ENCODE measurements at places on chromosomes 2 and 18.

GRCh38 chr18:11293794-11294193 lies 144.4 kb upstream of the PIEZO2 start:
- no peak for DNase-seq

GRCh38 chr2:219127037-219127635 lies 33.5 kb downstream of the NHEJ1 start:
- DNase-seq = no peak

- no peak for DNase-seq
Measured at GRCh38 chr2:7052404-7052803, 135.2 kb downstream of the RNF144A start.

DNA sequence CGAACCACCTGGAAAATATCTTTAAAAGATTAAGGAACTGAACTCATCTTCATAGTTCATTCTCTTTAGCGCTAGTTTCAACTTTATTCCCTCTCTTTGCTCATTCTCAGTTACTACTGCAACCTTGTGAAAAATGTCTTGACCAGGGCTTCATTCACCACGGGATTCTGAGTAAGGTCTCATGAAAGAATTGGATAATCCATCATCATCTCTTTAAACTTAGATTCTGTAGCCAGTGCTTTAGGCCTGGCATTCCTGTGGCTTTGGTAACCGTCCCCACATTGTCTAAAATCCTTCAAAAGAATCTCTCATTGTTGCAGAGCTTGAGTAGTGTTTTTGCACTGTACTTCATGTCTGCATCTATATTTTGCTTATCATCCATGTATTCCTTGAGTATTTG lies 229.5 kb downstream of the ETAA1 start:
- DNase-seq = no peak

DNA sequence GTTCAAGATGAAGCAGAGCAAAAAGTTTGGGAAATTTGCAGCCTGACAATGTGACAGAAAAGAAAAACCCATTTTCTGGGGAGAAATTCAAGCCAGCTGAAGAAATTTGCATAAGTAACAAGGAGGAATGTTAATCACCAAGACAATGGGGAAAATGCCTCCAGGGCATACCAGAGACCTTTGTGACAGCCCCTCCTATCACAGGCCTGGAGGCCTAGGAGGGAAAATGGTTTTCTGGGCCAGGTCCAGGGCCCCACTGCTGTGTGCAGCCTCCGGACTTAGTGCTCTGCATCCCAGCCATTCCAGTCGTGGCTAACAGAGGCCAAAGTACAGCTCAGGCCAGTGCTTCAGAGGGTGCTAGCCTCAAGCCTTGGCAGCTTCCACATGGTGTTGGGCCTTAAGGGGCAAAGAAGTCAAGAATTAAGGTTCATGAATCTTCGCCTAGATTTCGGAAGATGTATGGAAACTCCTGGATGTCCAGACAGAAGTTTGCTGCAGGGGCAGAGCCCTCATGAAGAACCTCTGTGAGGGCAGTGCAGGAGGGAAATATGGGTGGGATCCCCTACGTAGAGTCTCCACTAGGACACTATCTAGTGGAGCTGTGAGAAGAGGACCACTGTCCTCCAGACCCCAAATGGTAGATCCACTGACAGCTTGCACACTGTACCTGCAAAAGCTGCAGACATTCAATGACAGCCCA lies 314.1 kb upstream of the TRIB2 start:
- no peak for DNase-seq

- no peak for DNase-seq
Measured at GRCh38 chr2:74620671-74621070, 27.5 kb downstream of the M1AP start.

- no peak for DNase-seq
Measured at GRCh38 chr18:9719421-9719981, 11.4 kb downstream of the RAB31 start.

DNA sequence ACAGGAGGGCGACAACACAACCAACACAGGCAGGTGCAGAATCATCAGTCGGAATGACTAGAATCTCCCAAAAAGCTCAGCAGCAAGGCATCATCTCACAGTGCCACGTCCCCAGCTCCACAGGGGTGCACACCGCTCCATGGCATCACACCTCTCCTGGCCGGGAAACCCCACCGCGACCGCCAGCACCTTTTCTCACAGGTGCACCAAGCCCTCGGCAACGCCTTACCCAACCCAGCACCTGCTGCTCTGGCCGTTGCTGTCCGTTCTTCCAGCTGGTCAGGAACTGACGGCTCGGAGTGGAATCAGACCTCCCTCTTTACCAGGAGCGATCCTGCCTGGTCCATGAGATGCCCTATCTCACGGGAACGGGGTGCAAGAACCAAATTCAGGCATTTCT lies 61.3 kb downstream of the ZNF516 start:
- no peak for DNase-seq

- DNase-seq = no peak
Measured at GRCh38 chr2:88837511-88838160, 146.2 kb downstream of the RPIA start.

Measured in activated CD4-positive, alpha-beta T cell treated with anti-CD3 and anti-CD28 coated beads, Interleukin-2, amount 50 U/mL, for 4 hours (primary cell).